ENCODE measurements at places on chromosomes 12 and 14. TPM values are rescaled to one million over a fixed set of nuclear protein-coding genes. Genes with fewer than 3 reads are reported as not detected.

The C12orf54 gene
- not detected for total RNA-seq

The PTHLH gene
- total RNA-seq: under 0.01 TPM

The TCL1B gene
- not detected for total RNA-seq

The TROAP gene
- 1.6 TPM for total RNA-seq

All from lung microvascular endothelial cell (primary cell).